T-helper 17 cell (primary cell): ENCODE measurements at places on chromosomes 13 and 19.

- no peak for DNase-seq
Measured at GRCh38 chr19:30955112-30956104, 393.8 kb downstream of the TSHZ3 start.

DNA sequence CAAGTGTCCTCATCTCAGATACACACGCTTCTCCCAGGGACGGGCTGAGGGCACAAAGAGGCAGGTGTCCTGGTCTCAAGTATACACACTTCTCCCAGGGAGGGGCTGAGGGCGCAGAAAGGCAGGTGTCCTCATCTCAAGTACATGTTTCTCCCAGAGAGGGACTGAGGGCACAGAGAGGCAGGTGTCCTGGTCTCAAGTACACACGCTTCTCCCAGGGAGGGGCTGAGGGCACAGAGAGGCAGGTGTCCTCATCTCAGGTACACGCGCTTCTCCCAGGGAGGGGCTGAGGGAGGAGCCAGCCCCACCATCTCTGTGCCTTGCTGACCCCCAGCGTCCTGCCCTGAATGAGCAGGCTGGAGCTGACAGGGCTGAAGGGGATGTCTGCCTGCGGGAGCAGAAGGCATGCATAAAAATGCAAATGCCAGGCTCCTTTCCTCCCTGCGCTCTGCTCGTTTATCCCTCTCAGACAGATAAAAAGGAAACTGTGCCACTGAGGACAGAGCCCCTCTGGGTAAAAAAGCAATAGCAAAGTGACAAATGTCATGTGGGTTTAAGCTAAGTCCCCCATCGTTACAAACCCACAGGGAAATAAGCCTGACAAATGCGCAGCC lies 96.1 kb upstream of the UQCRFS1 start:
- DNase-seq, result no peak

DNA sequence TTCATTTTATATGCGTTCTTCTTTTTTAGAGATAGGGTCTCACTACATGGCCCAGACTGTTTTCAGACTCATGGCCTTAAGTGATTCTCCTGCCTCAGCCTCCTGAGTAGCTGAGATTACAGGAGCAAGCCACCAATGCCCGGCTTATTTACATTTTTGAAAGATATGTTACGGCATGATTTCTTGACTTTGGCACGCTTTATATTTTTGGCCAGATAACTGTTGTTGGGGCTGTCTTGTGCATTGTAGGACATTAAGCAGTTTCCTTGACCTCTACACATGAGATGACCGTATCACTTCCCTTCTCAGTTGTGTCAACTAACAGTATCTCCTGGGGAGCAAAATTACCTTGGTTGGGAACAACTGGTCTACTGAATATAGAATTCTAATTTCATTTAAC lies 28.9 kb upstream of the CLDN10 start:
- DNase-seq, result no peak

GRCh38 chr13:98353750-98354149 lies 176.7 kb upstream of the RNF113B start:
- no peak for DNase-seq

GRCh38 chr13:78298657-78299056 lies 304.7 kb downstream of the POU4F1 start:
- no peak for DNase-seq

GRCh38 chr19:53870485-53870844 lies 2.8 kb downstream of the MYADM start:
- no peak for DNase-seq

GRCh38 chr19:58554494-58555368 lies at the start of gene CHMP2A:
TSS of gene CHMP2A (minus strand) at chr19:58555105. CDS start at chr19:58554212, 893 bp downstream.
- peak; percentile 96 for DNase-seq
